NCI-H748 treated with DMSO at 0.1 percent for 48 hours (cell line): ENCODE measurements at places on chromosomes 7 and 10.

- DNase-seq, result peak; percentile 13
Observed at GRCh38 chr10:121927318-121927840, 452 bp downstream of the ATE1 start.

DNA sequence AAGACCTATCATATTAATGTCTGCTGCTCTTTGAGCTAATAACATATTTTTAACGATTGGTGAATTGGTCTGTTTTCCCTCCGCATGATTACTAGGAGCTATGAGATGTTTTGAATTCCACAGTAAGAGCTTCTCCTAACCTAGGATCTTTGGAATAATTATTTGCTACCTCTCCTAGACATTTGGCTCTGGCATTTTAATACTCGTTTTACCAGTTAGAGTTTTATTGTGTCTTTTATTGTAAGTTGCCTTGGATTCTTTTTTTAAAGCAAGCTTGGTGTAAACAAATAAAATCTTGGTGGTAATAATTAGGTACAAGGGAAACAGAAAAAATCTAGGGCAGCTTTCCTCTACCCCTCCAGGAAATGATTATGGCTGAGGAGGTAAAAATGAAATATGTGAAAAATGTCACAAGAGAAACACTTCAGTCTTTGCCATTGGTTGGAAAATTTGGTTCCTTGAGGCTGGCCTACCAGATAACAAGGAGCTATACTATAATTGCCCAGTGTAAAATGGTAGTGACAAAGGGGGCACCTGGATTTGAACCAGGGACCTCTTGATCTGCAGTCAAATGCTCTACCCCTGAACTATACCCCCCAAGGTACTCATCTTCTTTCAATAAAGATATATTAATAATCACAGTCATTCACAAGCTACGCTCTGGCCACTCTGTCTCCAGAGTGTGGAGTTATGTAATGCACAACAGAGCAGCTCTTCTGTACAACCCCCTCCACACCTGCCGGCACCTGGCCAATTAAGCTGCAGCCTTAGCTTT, 85.4 kb downstream of the ZNF777 start:
- DNase-seq, result no peak

DNA sequence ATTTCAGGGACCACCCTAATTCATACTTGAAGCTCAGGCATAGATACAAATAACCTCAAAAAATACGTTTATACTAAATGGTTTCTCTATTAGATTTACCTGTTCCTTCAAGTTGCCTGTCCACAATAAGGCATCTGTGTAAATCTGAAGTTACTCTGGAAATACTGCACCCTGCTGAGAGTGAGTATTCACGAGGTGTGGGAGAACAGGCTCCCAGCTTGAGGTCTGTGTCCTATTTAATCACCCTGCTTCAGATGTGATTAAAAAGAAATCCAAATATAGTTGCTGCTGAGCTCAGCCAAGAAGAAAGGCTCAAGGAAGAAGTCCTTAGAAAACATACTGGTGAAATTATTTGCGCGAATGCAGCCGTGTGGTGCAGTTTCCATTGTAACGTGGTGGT, 136.8 kb downstream of the KLF6 start:
- DNase-seq, result no peak

GRCh38 chr10:76675561-76675950, 962.1 kb downstream of the KCNMA1 start:
- no peak for DNase-seq

- no peak for DNase-seq
Observed at GRCh38 chr10:78371136-78371535, 337.5 kb downstream of the RPS24 start.

DNA sequence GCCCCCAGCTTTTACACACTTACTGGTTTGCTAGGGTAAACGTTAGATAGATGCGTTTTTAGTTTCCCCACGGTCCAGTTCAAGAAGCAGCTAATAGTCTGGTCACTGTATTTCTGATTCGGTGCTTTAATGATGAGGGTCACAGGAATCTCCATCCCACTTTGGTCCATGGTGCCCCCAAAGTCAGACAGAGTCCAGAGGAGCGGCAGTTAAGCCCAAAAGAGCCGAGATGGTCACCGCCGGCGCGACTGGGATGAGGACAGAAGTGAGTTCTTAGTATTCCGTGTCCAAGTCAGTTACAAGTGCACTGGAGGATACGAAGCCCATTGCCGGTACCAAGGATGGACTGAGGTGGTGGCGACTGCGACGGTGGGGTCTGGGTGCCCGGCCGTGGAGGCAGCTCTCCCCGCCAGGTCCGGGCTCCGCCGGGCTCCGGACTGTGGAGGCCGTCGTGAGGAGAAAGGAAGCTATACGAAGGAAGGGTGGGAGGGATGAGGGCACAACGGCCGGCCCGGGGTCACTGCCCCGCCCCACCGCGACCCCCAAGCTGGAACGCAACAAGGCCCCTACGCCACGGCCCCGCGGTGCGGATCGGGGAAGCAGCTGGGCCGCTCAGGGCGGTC, 663 bp downstream of the HERPUD2 start:
- DNase-seq, result peak; percentile 24

- no peak for DNase-seq
Observed at GRCh38 chr7:105000927-105001336, 13.1 kb upstream of the KMT2E start.

DNA sequence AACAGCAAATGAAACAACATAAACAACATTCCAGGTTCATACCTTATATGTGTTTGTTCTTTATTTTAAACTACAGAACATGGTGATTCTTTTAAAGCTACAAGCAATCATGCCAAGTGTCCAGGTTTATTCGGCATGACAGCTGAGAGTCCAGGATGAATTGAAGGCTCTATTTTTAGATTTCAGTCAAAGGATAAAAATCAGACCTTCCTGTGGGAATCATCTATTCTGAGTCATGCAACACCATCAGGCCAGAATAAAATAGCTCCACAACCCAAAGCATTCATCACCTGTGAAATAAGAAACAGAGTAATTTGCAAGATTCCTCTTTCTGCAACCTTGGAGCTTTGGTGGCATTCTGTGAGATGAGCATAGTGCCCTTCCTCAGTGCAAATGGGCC, 292.4 kb upstream of the MYO3A start:
- DNase-seq, result no peak
